ENCODE measurements at places on chromosomes 12 and 14.

GRCh38 chr14:92348154-92348553 lies 25.2 kb downstream of the SLC24A4 start:
- no peak for DNase-seq

GRCh38 chr12:97288531-97288930 lies 174.1 kb upstream of the RMST start:
- no peak for DNase-seq

DNA sequence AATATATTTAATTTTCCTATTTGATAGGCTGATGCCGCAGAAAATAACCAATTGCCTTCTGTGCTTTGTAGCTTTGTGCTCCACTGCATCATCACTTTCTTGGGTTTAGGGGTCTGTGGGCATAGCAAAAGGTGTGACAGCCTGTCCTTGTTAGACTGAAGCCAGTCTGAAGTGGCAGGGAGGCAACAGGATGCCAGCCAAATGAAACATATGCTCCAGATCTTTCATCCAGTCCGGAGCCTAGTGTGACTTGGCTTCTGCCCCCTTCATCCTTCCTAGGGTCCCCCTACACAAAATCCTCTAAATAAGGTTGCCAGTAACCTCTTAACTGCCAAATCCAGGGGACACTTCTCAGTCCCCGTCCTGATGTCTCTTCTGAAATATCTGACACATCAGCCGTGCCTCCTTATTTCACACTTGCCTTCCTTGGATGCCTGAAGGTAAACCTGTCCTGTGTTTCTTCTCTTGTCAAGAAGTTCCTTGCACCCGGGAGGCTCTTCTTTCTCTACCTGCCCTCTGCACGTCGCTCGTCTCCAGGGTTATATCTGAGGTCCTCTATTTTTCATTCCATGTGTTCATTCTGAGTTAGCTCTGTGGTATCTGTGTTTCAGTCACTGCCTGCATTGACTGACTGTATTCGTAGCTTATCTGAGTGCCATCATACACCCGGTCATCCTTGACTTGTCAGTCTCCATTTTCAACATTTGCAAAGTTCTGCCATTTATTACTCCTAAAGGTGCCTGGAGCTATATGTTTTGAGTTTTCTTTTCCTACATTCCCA lies 47.8 kb downstream of the HMGA2 start:
- no peak for DNase-seq

GRCh38 chr12:125283521-125283920 lies 218.3 kb downstream of the AACS start:
- no peak for DNase-seq

DNA sequence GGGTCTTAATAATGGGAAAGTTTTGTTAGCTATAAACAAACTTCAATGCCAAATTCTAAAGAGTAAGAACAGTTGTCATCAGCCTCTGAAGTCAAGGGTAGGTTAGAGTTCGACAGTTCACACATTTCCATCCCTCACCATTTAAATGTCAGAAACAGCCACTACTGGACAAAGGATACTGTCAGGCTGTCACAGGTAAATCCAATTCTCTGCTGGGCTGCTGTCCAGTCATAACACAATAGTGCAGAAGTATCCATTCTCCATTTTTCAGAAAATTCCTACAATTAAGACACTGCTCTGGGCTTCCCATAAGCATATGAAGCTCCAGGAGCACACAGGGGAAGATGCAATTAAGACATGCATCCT lies 221.4 kb downstream of the RPS29 start:
- DNase-seq, result no peak

- no peak for DNase-seq
Observed at GRCh38 chr12:127078577-127079350, 1188.2 kb upstream of the TMEM132C start.

GRCh38 chr14:104316121-104316722 lies 177.8 kb downstream of the KIF26A start:
- peak; percentile 44 for DNase-seq

DNA sequence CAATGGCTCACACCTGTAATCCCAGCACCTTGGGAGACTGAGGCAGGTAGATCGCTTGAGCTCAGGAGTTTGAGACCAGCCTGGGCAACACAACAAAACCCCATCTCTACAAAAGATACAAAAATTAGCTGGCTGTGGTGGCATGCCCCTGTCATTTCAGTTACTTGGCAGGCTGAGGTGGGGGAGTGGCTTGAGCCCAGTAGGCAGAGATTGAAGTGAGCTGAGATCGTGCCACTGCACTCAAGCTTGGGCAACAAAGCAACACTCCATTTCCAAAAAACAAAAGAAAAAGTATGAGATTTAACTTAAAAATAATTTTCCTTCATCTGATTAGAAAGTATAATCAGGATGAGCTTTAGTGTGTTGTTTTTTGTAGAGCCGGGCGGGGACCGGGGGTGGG lies 47.9 kb upstream of the BCAT1 start:
- DNase-seq, result no peak

DNA sequence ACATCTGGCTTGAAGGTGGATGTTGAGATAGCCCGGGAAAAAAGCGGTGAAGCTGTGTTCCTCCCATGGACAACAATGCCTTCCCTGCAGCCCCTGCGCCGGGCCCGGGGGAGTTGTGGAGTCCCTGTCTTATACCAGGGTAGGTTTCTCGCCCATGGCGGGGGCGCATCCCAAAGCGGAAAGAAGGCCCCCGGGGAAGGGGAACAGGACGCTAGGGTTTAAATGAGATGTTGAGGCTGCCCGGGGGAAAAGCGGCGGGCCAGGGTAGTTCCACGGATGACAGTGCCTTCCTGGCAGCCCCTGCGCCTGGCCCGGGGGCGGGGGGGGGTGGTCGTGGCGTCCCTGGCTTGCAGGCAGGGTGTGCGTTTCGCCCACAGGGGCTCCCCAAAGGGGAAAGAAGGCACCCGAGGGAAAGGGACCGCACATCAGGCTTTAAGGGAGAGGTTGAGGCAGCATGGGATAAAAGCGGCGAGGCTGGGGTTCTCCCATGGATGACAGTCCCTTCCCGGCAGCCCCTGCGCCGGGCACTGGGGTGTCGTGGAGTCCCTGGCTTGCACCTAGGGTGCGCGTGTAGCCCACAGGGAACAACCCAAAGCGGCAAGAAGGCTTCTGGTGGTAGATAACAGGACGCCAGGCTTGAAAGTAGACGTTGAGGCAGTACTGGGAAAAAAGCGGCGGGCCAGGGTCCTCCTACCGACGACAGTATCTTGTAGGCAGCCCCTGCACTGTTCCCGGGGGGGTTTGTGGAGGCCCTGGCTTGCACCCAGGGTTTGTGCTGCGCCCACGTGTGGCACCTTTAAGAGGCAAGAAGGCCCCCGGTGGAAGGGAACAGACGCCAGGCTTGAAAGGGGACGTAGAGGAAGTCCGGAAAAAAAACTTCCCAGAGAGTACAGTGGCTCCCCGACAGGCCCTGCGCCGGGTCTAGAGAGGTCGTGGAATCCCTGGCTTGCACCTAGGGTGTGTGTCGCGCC lies 160.8 kb upstream of the ALG10B start:
- DNase-seq, result peak; percentile 62

DNA sequence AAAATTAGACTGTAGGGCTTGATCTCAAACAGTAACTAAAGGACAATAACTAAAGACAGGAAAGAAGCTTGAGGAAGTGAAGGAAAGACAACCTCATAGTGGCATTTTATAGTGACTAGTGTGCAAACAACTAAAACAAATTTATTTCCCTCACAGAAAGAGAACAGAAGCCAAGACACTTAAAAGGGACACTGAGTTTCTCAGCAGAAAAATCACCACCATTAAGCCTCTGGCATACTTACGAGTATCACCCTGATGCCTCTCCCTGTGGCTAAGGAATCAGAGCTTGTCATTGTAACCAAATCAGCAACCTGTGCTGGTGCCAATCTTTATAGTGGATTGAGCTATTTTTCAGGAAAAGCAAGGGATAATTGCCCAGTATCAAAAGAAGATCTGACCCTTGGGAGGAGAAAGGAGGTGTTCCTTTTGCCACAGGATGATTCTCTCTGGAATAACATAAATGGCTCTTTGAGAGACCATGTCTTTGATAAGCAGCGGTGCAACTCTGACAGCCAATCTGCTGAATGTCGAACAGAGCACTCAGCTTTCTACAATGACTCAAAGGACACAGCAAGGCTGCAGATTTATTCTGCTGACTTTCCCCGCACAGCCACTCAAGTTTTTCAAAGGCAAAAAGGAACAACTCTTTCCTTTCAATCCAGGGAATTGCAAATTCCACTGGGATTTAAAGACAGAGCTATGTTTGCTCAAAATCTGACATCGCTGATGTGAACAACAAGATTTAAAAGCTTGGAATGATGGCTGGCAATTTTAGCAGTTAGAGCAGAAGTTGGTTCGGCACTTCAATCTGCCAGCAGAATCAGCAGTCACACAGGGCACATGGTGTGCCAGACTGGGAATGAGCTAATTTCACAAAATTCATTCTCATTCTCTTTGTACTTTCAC lies 34.6 kb downstream of the ATF7 start:
- no peak for DNase-seq

DNA sequence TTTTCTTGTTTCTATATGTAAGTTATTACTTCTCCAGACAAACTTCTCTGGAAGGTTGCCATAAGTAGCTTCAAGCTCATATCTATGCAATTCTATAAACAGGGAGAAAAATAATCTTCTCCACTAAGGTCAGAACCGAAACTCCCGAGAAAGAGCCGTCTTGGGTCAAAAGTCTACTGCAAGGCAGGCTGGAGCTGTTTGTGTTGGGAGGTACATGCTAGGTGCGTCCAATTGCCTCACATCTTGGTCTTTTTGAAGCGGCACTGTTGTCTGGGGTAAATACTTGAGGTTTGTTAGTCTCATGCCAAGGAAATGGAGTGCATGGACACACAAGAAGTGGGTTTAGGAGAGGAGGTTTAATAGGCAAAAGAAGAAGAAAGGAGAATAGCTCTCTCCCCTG lies 674.7 kb upstream of the TMEM132C start:
- no peak for DNase-seq

GRCh38 chr14:29178971-29179370 lies 412.4 kb downstream of the FOXG1 start:
- no peak for DNase-seq

All from tibial artery (tissue), 4 donors.